ENCODE measurements at places on chromosomes 13 and 19.

GRCh38 chr13:33031277-33031676 lies 15.1 kb downstream of the KL start:
- no peak for DNase-seq

DNA sequence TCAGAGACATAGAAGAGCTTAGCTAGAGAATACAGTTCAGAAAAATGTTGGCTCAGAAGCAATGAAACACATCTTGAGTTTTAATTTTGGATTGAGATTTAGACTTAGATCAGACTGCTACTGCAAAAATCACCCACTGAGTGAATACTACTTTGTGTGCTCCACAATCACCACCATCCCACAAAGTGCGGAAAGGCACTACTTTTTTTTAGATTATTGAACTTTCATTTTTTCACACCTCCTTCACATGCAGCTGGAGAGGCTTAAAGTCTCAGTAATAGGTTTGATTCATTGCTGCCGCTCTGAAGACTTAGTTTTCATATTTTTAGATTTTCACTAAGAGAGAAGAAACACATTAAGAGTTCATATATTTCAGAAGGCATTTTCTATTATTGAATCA lies 289.9 kb upstream of the PRR20A start:
- no peak for DNase-seq

GRCh38 chr13:89903115-89903514 lies 1444.4 kb upstream of the MIR17HG start:
- DNase-seq = no peak

- no peak for DNase-seq
Measured at GRCh38 chr13:99375738-99376080, 68.5 kb upstream of the GPR183 start.

DNA sequence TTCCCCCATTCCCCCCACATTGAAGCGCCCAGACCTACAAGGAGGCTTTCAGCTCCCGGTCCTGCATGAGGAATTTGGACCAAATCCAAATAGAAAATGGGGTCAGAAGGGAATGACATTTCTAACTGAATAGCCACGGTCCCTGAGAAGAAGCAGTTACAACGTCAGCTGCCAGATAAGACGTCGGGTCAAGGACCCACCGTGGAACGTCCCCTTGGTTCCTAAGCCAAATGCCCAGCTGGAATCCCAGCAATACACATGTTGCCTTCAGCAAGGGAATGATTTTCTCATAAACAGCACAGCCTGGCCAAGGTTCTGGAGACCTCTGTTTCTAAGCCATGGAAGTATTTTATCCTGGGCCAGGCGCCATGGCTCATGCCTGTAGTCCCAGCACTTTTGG lies 109.1 kb upstream of the PEG3 start:
- DNase-seq = no peak

DNA sequence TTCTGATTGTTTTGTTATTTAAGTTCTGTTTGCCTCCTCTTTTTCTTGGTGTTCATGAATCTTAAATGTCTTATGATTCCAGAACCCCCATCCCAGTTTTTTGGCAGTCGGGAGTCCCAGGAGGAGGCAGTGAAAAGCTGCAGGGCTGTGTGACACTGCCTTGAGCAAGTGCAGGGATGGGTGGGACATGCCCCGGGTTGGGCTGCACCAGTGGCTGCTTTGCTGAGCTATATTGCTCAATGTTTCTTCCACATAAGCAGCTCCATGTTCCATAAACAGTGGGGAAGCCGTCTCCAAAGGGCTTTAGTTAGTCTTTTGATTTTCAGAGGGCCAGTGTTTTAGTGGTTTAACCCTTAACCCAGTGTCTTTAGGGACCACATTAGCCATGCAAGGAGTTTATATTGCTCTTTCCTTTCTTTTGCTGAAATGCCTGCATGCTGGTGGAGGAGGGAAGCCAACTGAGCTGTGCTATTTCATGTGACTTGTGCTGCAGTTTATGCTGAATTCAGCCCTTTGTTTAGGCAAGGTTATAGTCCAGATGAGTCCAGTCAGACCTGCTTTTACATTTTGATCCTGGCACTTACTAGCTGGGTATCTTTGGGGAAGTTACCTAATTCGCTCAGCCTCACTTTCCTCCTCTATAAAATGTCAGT lies 13.1 kb downstream of the ATP8A2 start:
- no peak for DNase-seq

DNA sequence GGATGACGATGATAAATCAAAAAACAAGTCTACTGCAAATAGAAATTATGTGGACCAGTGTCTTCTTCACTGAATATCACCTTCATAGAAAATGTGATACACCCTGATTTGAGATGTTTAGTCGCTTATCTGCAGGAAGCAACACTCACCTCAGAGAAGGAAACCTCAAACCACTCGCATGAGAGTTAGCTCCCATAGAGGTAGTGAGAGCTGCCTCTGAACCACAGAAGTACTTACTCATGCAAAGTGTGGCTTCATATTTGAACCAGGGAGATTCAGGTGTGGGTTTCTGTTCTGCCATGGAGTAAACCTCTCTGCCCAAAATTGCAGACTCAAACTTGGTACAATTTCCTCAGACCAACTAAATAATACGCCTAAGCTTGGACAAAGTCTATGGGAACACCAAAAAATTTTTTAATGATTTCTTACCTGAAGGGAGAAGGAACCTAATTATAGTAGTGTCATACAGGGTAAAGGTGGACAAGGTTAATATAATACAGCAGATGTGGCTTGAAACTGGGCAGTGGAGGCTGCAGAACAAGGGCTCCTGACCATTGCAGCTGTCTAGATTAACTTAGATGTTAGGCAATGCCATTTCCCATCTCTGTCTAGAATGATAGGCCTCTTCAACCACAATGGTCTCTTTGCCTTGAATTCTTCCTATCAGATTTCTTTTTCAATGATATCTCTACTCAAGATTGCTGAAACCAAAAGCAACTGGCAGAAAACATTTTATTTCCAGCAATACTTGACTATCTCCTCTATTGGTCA lies 29.6 kb upstream of the RCBTB2 start:
- no peak for DNase-seq

DNA sequence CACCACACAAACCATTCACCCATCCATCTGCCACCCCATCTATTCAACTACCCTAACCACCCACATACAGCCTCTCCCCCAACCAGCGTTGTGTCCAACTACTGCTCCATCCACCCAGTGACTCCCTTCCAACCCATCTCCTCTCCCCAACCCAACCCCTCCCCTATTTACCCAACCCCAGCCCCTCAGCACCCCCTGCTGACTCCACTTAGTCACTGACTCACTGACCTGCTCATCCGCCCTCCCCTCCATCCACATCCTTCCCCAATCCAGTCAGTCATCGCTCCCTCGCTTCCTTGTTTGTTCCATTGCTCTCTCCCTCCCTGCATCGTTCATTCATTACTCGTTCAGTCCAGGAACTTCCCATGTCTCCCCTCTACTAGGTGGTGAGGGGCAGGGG lies 39.2 kb downstream of the KCNC3 start:
- no peak for DNase-seq

DNA sequence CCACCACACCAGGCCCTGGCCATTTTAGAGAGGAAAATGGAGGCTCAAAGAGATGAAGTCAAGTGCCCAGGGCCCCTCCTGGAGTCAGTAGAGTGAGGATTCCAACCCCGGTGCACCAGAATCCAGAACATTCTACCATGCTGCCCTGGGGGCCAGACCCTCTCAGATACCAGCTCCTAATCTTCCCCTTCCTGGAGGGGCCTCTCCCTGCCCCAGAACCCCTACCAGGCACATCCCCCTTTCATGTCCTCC lies 11.1 kb downstream of the CAPN12 start:
- DNase-seq = no peak

DNA sequence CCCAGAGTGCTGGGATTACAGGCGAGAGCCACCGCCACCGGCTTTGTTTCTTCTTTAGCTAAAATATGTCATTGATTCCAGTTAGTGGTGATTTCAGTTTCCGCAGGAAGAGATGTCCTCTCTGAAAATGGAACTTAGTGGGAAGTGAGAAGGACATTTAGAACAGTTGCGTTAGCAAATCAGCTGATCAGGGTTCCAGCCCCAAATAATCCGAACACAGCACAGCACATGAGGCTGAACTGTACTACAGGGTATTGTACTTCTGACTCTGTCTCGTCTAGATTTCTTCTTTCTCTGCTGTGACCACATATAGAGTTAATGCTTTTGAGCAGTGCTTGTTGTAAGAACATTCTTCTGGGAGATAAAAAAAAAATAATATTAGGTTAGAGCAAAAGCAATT lies 314.4 kb downstream of the MYO16 start:
- DNase-seq = no peak

DNA sequence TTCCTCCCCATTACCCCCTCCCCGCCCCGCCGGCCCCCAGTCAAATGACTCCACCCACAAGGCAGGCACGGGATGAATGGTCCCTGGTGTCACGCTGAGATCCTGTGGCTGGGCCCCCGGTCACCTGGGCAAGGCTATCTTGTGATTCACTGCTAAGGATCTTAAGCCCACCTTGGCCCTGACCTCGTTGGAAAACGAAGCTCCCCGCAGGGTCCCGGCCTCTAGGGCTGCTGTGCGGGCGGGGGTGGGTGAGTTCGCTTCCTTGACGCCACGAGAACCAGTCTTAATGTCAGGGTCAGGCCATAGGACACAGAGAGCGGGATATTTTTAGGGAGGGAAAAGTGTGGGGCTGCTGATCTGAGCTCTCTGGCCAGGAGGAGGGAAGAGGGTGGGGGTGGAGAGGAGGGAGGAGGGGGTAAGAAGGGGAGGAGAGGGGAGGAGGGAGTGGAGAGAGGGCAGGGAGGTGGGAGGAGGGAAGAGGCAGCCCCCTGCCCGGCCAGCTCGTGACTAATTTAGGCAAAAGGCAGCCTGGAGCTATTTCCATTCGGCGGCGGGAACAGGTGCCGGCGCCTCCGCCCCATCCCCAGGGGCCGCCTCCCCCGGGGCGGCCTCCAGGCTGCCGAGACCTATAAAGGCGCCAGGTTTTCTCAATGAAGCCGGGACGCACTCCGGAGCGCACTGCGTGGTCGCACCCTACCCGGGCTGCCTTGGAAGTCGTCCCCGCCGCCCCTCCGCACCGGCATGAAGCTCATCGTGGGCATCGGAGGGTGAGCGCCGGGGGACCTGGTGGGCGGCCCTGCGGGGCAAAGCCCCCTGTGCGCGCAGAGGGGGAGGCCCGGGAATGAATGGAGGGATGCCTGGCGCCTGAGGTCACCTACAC lies at the start of gene NMRK2:
NMRK2 (plus strand) TSS at position 139 of the 880 bp plus-strand sequence; CDS start at position 742, 603 bp downstream.
- DNase-seq = no peak

DNA sequence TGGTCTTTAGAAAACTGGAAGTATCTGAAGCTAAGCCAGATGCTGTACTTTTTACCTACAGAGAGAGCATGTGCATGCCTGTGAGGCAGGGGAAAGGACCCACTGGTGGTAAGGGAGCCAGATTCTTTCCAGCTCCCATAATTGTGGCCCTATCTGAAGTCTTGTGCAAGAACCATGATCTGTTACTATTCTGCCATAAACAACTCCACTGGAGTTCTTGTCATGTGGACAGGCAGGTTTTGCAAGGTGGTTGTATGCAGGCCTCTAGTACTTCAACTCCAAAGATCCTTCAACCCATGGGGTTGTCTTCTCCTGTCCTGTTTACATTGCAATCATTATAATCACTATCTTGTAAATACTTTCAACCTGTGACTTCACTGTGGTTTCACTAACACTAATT lies 14.1 kb downstream of the PROSER1 start:
- no peak for DNase-seq

DNA sequence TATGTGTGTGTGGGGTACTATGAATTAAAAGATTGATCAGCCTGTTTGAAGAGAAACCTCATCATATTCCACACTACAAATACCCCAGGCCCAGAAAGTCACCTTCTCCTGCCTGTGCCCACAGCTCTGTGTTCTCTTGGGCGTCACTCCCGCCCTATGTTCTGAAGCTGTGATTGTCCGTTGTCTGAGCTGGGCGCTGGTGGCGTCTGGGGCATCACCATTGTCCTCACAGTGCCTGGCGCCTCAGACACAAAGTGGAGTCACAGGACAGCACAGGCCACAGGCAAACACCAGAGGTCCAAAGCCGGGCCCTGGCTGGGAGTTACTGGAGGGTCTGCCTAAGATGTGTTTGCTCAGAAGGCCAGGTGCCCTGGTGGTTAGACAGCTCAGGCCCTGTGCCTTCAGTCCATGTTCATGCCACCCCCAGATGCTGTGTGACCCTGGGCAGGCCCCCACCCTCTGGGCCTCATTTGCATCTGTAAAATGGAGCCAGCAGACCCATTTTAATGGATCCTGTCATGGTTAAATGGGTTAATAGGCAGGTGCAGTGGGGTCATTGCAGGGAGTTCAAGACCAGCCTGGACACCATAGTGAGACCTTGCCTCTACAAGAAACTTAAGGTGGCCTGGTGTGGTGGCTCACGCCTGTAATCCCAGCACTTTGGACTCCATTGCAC lies 34.5 kb downstream of the DNM2 start:
- DNase-seq = no peak

DNA sequence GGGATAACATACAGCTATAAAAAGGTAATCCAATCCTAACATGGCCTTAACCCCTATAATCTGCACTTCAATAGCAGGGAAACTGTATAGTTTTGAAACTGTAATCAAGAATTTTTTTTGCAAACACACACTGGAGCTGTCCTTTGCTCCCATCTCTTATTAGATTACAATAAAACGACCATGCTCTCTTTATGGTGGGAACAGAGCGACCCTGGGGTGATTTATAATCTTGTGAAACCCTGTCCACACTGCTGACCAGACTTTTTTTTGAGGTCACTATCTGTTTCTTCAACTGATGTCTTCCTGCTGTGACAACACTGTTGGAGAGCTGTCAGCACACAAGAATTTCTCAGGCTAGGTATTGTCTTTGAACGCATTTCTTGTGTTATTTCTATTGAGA lies 35.3 kb downstream of the DACH1 start:
- DNase-seq = no peak

DNA sequence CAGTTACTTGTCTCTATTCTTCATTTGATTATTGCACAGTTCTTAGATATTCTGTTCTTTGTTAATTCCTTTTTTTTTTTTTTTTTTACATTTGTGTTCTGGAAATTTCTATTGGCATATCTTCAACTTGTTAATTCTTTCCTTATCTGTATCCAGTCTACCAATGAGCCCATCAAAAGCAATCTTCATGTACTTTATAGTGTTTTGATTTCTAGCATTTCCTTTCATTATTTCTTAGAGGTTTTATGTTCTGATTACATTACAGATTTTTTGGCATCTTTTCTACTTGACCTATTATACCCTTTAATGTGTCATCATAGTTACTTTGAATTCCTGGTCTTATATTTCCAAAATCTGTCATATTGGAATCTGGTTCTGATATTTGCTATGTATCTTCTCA lies 2194.8 kb downstream of the PCDH9 start:
- DNase-seq = no peak

GRCh38 chr13:98835156-98835555 lies 82.7 kb upstream of the SLC15A1 start:
- no peak for DNase-seq

DNA sequence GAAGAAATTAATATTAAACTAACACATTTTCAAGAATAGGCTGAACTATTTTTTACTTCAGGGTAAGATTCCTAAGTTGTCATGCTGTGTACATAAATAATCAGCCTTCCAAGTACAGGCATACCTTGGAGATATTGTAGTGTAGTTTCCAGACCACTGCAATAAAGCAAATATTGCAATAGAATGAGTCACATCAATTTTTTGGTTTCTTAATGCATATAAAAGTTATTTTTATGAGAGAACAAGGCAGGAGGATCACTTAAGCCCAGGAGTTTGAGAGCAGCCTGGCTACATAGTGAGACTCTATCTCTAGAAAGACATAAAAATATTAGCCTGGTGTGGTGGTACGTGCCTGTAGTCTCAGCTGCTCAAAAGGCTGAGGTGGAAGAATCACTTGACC lies 511.5 kb downstream of the UQCRFS1 start:
- DNase-seq = no peak

- no peak for DNase-seq
Measured at GRCh38 chr19:40598918-40599307, 2.3 kb upstream of the LTBP4 start.

- no peak for DNase-seq
Measured at GRCh38 chr13:67090856-67091255, 139.3 kb downstream of the PCDH9 start.
